ENCODE measurements at places on chromosomes 6 and 20.

- peak; percentile 15 for DNase-seq
Measured at GRCh38 chr6:12718015-12718414, 1.4 kb downstream of the PHACTR1 start.

- DNase-seq: no peak
Measured at GRCh38 chr6:12017263-12017662, 5.2 kb downstream of the HIVEP1 start.

DNA sequence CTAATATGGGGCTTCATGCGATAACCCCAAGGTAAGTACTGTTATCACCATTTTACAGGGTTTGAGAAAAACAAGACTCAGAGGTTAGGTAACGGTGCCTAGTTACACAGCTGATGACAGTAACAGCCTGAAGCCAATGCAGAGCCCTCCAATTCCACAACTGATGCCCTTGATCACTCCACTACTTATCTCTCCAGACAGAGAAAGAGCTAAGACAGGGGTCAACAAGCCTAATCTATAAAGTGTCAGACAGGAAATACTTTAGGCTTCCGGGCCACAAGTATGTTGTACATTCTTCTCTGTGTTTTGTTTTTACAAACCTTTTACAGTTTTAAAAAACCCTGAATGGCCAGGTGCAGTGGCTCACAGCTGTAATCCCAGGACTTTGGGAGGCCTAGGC is 50.9 kb downstream of the MAP7 start:
- DNase-seq: no peak

DNA sequence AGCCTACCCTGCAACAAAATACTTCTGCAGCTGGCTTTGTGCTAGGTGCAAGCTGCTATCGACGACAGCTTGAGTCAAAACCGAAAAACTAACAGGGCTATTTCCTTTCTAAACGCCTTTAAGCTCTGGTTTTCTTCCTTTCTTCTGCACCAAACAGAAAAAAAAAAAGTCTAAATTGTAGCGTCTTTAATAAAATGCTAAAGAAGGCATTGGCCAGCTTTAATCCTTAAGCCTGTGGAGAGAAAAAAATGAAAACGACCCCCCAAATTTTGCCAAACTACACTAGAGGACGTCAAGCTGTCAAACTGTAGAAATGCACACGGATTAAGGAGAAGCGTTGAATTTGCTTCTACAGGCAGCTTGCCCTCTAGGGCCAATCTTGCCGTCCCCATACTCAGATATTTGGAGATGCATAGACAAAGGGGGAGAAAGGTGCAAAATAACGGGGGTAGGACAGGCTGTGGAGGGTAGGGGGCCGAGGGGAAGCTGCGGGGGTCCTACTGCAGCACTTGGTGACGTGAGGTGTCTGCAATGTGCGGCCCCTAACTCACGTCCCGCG is 1.4 kb upstream of the NRN1 start:
- no peak for DNase-seq

- no peak for DNase-seq
Measured at GRCh38 chr6:3905945-3906845, 57.0 kb downstream of the FAM50B start.

DNA sequence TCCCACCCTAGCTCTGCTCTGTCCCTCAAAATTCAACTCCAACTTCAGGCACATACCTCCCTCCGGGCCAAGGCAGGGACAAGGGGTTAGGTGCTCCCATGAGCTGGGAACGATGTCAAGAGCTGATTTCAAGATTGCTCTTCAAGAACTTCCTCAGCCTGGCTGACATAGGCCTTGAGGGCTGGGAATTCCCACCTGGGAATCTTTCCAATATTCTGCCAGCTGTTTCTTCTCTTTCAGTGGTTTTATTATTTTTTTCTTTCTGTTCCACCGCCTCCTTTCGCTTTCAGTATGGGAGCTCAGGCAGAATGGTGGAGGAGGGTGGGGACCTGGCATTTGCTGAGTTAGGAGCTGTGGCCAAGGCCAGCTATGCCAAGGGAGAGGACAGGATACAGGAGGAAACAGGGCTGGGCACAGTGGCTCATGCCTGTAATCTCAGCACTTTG is 33.7 kb downstream of the SRSF3 start:
- DNase-seq: peak; percentile 74

DNA sequence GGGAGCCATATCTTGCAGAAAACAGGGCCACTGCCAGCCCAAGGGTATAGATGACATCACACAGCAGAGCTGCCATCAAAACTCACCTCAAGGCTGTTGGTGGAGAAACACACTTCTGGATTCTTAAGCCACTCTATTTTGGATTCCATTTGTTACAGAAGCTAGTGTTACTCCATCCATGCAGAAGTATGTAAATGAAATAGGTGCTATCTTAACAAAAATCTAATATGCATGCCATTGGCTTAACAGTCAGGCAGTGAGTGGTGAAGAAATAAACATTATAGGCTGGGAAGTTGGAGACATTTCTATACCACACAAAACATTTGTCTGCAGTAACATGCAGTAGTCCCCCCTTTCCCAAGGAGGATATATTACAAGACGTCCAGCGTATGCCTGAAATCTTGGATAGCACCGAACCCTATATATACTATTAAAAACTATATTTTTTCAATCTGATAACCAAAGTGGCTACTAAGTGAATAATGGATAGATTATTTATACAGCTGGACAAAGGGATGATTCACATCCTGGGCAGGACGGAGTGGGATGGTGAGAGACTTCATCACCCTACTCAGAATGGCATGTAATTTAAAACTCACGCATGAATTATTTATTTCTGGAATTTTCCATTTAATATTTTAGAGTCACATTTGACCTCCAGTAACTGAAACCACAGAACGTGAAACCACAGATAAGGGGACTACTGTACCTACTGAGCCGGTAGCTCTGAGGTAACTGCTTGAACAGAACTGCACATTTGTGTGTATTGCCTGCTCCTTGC is 160.0 kb upstream of the PLN start:
- DNase-seq: peak; percentile 94

DNA sequence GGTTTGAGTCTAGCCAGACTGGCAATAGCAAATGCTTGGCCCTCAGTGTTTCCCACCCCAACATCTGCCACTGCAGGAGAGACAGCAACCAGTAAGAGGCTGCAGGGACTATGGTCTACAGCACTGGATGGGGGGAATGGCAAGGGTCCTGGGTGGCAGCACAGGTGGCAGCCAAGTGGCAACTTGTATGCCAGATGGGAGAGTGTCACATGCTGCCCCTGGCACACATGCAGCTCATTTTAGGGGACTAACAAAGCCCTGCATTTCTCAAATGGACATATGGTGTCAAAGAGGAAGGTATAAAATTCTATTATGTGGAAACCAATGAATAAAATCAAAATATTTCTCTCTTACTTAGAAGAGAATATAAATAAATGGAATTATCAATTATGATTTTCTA is 298.7 kb upstream of the MARCKS start:
- DNase-seq: no peak

DNA sequence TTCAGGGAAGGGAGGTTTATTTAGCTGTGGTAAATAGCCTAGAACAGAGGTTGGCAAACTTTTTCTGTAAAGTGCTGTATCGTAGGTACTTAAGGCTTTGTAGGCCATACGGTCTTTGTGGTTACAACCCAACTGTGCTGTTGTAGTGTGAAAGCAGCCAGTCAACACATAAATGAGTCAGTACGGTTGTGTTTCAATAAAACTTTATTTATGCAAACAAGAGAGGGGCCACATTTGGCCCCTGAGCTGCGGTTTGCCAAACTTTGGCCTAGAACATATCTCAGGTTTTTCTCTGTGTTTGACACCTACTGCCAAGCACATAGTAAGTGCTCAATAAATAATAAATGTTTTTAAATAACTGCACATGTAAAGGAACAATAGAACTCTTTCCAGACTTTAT is 102.2 kb downstream of the RNF144B start:
- no peak for DNase-seq

DNA sequence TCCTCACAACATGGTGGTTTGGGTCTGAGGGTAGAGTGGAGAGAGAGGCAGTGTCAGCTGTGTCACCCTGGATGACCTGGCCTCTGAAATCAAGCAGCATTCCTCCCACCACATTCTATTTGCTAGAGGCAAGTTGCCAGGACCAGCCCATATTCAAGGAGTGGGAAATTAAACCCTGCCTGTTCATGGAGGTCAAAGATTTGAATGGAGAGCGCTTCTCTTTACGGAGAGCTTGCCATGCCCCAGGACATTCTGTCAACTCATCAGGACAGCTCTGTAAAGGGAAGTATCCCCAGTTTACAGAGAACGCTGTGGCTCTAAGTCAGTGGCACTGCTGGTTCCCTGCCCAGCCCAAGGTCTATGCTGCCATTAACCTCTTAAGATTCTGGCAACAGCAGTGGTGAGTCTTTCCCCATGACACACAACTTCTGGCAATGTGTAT is 90.0 kb upstream of the INSM1 start:
- no peak for DNase-seq

- DNase-seq: no peak
Measured at GRCh38 chr6:46979206-46979605, 57.5 kb upstream of the ADGRF5 start.

GRCh38 chr6:78995346-78995745 is 82.7 kb downstream of the PHIP start:
- DNase-seq: no peak

DNA sequence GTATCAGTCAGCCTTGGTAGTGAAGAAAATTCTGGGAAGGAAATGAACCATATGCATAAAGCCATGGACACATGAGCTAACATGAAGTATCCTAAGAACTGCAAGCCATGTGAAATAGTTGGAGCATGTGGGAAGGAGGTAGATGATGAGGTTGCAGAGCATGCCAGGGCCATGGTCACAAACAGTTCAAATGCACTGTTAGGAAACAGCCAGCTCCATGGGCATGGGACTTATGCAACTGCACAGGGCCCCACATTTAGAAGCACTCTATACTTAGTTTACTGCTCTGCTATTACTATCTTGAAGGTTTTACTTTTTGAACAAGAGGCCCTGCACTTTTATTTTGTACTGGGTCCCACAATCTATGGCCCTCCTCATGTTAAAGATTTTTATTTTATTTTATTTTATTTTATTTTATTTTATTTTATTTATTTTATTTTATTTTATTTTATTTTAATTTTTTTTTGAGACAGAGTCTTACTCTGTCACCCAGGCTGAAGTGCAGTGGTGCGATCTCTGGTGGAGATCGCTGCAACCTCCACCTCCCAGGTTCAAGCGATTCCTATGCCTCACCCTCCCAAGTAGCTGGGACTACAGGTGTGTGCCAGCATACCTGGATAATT is 169.1 kb downstream of the IBTK start:
- no peak for DNase-seq

DNA sequence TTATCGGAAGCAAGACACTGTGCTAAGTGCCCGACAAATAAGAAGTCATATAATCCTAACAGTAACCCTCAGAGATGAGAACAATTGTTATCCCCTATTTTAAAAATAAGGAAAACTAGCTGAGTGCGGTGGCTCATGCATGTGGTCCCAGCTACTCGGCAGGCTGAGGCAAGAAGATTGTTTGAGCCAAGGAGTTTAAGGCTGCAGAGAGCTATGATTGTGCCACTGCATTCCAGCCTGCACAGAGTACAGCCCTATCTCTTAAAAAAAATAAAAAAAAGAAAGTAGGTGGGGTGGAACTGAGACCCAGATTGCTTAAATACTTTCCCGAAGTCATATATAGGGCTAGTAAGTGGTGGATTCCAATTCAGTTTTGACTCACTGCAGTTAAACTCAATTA is 84.7 kb downstream of the UST start:
- no peak for DNase-seq

GRCh38 chr20:52012079-52012478 is 179.5 kb downstream of the ZFP64 start:
- no peak for DNase-seq

DNA sequence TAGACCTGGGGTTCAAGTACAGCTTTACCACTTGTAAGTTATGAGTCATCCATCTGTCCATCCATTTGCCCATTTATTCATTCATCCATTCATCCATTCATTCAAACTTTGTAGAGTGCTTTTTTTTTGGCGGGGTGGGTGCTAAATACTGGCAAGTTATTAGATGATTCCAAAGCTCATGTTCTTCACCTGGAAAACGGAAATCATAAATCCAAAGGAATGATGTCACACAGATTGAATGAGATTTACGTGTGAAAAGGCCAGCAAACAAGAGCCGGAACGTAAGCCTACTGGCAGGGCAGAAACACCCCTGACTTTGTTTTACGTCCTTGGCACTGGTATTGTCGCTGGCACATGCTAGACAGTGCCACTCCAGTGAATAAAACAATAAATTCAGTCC is 480.9 kb upstream of the CHD6 start:
- no peak for DNase-seq

DNA sequence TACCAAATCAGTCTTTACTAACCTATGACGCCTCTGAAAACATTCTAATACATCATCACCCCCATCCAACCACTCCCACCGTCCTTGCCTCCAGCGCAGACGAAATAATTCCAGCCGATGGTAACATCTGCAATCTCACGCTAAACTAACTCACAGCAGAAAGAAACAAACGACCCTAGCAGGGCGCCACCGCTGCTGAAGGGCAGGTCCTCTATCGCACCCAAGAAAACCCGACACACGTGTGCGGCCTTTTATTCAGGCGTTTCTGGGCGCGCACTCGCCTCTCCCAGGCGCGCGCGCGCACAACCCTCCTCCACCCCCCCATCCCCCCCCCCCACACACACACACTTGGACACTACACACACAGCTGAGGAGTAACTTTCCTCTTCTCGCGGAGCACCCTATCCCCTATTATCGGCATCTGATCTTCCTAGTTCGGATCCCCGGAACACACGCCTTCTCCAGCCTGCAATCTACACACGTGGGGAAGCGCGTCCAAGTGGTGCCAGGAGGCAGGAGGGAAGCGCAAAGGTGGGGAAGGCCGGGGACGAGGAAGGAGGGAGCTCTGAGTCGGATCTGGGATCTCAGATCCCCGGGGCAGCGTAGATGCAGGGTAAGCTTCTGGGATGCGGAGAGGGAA is 1.4 kb downstream of the GFOD1 start:
- DNase-seq: peak; percentile 38

DNA sequence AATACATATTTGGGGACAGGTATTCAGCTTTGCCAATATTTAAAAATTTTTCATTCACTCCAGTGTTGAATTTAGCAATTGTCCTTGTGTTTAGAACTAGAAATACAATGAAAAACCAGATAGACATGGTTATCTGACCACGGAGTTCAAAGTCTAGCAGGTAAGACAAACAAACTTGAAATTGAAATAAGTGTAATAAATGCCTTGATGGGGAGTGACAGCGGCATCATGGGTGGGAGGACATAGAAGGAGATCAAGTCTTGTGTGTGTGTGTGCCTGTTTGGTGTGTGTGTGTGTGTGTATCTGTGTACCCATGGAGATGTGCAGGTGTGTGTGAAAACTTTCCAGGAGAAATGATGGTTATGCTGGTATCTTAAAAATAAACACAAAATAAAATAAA is 750.0 kb upstream of the CITED2 start:
- DNase-seq: no peak

GRCh38 chr6:1615151-1615852 is 5.6 kb downstream of the FOXC1 start:
- no peak for DNase-seq

DNA sequence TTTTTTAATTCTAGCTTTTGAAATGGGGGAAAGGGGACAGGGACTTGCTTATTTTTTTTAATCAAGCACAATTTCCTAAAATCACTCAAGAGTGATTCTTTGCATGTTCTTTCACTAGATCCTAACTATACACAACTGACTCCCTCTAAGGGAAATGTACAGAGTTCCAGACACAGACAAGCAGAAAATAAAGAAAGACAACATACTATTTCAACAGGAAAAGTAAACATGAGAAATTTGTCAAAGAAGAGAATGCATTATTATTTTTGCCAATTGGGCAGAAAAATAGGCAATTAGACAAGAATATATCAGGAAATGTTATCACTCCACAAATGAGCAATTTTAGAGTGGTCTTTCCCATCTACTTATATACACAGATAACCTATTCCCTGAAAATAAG is 128.2 kb downstream of the RNGTT start:
- no peak for DNase-seq

GRCh38 chr6:169942173-169942572 is 190.8 kb downstream of the ERMARD start:
- DNase-seq: no peak

Measured in astrocyte of the spinal cord (primary cell).